ENCODE measurements at places on chromosomes 13 and 19. TPM values are rescaled to one million over a fixed set of nuclear protein-coding genes. Genes with fewer than 3 reads are reported as not detected.

The CEACAM1 gene
- polyA plus RNA-seq, result 1.3 TPM

The LAIR1 gene
- 4.3 TPM for polyA plus RNA-seq

The AKT2 gene
- 77.4 TPM for polyA plus RNA-seq

The ICAM5 gene
- 6.4 TPM for polyA plus RNA-seq

The ZNF701 gene
- 1.8 TPM for polyA plus RNA-seq

The TTYH1 gene
- 211 TPM for polyA plus RNA-seq

The ZNF726 gene
- polyA plus RNA-seq, result 4.5 TPM

All from brain (organoid and tissue), 16 donors.